NCI-H2081 (cell line): ENCODE measurements at places on chromosomes 12 and 14.
A peak's percentile ranks its signal among the peaks of the same experiment; 100 is the strongest.

GRCh38 chr12:81077686-81078441 is at the start of gene ACSS3:
Gene ACSS3, plus strand, starts transcription at chr12:81078079. Its CDS starts 42 bp downstream, at chr12:81078121.
- peak; percentile 20 for DNase-seq

DNA sequence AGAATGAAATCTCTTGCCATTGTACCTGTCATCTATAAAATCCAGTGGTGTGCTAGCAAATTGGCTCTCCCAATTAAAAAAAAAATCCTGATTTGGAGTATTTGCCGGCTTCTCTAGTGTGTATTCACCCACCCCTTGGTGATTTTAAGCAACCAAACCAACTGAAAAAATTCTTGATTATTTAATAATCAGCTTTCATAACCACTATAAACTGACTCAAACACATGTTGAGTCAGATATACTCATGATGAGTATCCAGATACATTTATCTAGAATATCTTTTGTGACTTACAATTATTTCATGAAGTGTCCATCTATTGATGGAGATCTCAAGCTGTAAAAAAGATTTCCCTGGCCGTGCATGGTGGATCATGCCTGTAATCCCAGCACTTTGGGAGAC is 205.4 kb downstream of the RASSF9 start:
- no peak for DNase-seq

- no peak for DNase-seq
Observed at GRCh38 chr12:131061041-131061806, 107.5 kb downstream of the ADGRD1 start.

- DNase-seq, result no peak
Observed at GRCh38 chr12:92149563-92149962, 3.9 kb upstream of the BTG1 start.

GRCh38 chr12:42887657-42888056 is 298.1 kb upstream of the PRICKLE1 start:
- DNase-seq, result no peak

DNA sequence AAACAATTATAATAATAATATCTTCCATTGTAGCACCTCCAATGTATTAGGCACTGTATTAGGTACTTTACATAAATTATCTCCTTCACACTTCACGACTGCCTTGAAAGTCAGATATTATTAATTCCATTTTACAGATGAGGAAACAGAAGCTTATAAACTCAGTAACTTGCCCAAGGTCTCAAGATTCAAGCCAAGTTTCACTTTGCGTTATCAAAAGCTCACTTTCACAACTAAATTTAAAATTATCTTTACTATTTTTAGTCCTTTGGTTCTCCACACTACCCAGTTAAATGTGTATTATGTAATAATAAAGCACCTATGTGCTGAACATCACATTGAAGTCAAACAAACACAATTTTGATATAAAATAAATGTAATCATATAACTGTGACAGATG is 55.8 kb downstream of the NUMB start:
- no peak for DNase-seq

GRCh38 chr14:65206448-65207096 is 104.3 kb upstream of the MAX start:
- no peak for DNase-seq

DNA sequence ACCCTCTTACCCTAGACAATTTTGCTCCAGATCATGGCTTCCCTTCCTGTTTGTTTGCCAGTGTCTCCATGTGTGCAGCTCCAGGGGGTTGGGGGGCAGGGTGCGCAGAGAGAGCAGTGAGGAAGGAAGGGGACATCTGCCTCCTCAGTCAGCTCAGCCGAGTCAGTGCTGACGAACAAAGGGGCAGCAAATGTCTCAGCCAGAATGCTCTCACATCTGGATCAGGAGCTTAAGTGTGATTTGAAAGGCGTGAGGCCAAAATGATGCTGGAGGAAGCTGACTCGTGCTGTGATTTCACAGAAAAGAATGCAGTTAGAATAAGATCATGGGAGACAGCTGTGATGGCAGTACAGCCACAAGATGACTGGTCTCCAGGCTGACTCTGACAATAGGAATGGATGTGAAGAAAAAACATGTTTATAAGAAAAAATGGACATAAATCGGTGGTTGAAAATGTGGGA is 27.1 kb upstream of the CDK17 start:
- no peak for DNase-seq

DNA sequence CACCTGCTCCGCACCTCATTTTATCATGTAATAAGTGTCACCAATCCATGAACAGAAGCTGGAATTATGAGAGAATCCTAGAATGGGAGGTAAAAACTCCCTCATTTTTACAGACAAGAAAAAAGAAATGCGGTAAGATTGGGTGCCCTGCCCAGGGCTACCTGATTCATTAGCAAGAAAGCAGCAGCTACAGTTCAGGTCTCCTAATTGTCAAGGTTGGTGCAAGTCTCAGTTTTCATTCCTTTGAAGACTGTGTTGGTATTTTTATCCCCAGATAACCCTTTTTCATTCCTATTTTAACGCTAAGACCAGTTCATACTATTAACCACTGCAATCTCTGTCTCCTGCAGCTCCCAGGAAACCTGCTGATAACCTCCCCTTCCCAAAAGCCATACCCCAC is 6.9 kb downstream of the DUSP6 start:
- no peak for DNase-seq

GRCh38 chr12:68036642-68037041 is 47.4 kb downstream of the IFNG-AS1 start:
- DNase-seq, result no peak

DNA sequence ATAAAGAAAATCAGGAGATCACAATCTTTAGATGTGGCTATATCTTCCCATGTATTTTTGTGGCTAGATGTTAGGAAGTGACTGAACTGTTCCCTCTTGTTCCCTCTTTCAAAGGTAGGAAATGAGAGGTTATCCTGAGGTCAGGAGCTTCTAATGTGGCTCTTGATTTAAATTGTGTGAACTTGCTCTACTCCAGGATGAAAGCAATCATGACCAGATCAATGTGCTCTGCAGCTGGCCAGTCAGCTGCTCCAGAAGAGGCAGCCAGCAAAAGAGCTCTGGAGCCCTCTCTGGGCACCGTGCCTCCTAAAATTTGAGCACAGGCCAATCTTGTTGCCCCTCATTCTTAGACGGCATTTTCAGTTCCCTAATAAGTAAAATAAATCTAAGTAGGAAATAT is 32.0 kb downstream of the CDK17 start:
- DNase-seq, result peak; percentile 31

DNA sequence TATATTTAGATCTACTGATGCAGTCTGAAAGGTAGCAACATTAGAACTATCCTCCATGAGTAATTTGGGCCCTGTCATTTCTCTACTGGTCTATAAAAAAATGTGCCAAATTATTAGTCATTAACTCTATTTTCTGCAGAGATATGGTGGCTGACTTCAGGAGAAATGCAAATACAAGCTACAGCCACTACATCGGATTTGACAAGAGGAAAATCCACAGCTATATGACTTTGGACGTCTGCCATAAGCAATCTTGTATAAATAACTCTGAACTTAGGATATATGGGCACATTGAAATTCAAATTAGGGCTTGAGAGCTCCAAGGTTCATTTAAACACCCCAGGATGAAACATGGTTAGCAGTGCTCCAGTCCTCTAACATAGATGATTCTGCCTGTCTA is 983.0 kb upstream of the LRFN5 start:
- DNase-seq, result peak; percentile 74

GRCh38 chr12:70756791-70757190 is 119.6 kb upstream of the PTPRB start:
- DNase-seq, result peak; percentile 8

DNA sequence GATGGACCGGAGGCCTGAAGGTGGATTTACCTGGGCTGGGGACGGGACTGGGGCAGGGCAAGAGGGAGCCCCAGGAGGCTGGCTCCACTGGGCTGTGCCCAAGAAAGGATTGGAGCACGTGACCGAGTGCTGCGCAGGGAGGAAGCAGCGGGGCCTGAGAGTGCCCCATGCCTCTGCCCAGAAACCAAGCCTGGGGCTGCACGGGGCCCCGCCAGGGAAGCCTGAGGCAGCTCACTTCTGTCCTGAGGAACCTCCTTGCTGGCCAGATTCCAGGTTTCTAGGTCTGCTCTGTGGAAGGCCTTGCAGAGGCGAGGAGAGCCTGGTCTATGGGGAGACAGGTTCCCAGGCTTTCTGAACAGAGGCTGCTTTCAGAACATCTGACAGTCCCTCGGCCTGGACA is 10.4 kb downstream of the NGB start:
- no peak for DNase-seq

DNA sequence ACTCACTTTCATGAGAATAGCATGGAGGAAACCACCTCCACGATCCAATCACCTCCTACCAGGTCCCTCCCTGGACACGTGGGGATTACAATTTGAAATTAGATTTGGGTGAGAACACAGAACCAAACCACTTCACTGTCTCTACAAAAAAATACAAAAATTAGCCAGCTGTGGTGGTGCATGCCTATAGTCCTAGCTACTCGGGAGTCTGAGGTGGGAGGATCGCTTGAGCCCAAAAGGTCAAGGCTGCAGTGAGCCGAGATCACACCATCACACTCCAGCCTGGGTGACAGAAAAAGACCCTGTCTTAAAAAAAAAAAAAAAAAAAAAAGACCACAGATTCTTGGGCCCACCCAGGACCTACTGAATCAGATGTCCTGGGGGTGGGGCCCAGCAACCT is 28.3 kb downstream of the BRI3BP start:
- no peak for DNase-seq

DNA sequence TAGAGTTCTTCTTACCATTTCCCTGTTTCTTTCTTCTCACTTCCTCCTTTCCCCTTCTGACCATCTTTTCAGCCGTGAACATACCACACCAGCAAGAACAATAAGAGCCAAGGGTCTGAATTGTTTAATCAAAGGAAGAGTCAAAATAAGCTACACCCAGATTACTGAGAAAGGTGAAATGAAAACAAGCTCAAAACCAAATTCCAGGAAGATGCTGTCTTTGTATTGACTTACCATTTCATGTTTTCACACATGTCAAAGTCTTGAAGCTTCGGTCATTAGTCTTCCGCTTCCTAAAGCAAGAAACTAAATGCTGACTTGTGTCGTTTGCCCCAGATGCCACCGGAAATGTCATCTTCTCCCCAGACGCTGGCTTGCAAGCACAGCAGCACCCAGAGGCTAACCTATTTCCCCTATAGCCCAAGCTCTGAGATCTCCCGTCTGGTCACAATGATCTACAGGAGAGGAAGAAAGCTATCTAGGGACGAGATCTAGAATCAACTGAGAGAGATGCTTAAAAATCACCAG is 136.5 kb upstream of the AMIGO2 start:
- DNase-seq, result no peak

GRCh38 chr14:32039401-32040030 is 37.6 kb upstream of the ARHGAP5 start:
- DNase-seq, result no peak

DNA sequence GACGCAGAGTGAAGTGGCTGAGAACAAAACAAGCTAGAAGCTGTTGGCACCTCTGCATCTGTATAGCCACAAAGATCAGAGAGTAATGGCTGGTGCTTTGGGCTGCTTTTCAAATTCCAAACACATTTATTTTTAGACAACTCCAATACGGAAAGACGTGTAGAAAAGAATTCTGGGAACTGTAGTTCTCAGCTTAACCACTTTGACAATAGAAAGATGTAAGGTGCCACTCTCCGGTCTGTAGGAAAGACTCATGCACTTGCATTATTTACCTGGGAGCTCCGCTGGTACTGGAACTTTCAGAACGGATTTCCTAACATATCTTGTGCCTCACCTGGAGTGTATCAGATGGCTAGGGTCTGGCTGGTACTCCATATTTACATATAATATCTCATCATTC is 1.8 kb upstream of the OR4K2 start:
- no peak for DNase-seq

DNA sequence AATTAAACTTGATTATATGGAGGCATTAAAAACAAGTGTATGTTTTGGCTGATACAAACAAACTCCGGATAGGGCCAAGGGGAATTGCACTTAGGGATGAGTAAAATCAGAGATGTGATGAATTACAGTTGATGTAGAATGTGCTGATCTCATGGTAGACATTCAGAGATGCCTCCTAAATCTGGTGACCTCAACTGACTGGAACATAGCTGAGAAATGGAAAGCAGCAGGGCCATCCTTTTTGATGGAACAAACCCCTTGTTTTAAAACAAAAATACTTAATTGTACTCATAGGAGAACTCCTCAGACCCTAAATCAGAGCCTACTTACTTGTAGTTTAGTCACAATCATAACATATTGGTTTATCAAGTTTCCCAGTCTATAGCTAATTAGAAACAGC is 122.8 kb downstream of the C12orf75 start:
- no peak for DNase-seq

DNA sequence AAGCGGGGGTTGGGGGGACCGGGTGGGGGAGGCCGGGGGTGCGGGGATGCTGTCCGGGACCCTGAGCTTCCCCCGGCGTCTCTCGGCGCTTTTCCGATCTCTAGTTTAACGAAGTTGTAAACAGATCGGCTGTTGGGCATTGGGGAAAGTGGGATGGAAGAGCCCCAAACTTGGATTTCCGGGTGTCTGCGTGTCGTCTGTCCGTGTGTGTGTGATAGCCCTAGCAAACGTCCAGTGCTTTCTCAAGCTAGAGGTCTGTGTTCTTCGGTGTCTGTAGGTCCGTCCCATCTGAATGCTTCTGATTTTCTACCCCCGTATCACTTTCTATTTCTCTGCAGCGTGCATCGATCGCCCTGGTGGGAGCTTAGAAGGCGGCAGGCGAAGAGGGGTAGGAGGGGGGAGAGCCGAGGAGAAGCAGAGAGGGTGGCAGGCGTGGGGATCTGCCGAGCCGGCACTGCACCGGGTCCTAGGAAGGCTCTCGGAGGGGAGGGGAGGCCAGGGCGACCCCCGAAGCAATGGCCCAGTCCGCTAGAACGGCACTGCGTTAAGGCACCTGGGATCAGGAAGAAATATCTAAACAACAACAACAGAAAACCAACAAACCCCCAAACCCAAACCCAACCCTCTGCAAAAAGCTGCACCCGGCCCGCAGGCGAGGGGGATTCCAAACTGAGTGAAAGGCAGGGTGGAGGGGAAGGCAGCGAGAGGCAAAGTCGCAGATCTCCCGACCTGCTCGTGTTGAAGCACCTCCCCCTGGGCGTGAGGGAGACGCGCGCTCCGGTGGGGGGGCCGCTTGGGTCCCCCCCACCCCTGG is 1.0 kb downstream of the KCNA1 start:
- peak; percentile 60 for DNase-seq

GRCh38 chr14:68407285-68407684 is 385.6 kb downstream of the ZFP36L1 start:
- no peak for DNase-seq

DNA sequence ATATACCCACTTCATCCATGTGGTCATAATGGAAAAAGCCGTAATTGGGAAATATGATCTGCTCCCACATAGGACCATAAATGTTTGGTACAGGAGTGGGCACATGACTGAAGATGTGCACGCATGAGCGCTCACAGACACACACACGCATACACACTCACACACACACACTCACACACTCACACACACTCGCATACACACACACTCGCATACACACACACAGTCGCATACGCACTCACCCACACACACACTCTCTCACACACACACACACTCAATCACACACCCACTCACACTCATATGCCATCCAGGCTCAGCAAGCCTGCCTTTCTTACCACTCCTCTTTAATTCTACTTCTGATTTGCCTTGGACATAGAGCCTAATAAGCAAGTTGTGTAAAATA is 45.6 kb upstream of the EGLN3 start:
- no peak for DNase-seq

GRCh38 chr12:68482660-68483059 is 128.0 kb upstream of the RAP1B start:
- no peak for DNase-seq

GRCh38 chr12:54411391-54412241 is 7.5 kb downstream of the ITGA5 start:
- no peak for DNase-seq
